AG09309 (cell line): ENCODE measurements at places on chromosomes 2 and 18.

- peak; percentile 14 for DNase-seq
Measured at GRCh38 chr2:75403991-75404428, 156.7 kb downstream of the EVA1A start.

- DNase-seq = no peak
Measured at GRCh38 chr2:178273787-178274360, 79.6 kb downstream of the OSBPL6 start.

- no peak for DNase-seq
Measured at GRCh38 chr18:77035380-77036187, 97.0 kb downstream of the MBP start.

- DNase-seq = no peak
Measured at GRCh38 chr18:41025666-41026065, 929.4 kb upstream of the PIK3C3 start.

GRCh38 chr2:129331638-129332037, 647.8 kb upstream of the RAB6C start:
- no peak for DNase-seq

DNA sequence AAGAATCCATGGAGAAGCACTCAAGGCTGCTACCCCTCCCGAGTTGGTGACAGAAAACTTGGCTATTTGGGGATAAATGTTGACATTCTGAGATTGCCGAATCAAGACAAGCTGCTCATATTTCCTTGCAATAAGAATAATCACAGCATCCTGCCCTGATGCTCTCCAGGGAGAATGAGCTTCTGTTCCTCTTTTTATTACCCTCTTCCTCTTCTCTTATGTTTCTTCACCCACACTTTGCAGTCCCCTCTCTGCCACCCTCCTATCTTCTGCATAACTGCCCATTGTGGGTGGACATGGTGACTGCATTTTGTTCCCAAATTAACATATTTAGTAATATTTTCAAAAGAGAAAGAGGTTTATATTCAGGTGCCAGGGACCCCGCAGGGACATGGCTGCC, 11.9 kb upstream of the MSGN1 start:
- DNase-seq = no peak

DNA sequence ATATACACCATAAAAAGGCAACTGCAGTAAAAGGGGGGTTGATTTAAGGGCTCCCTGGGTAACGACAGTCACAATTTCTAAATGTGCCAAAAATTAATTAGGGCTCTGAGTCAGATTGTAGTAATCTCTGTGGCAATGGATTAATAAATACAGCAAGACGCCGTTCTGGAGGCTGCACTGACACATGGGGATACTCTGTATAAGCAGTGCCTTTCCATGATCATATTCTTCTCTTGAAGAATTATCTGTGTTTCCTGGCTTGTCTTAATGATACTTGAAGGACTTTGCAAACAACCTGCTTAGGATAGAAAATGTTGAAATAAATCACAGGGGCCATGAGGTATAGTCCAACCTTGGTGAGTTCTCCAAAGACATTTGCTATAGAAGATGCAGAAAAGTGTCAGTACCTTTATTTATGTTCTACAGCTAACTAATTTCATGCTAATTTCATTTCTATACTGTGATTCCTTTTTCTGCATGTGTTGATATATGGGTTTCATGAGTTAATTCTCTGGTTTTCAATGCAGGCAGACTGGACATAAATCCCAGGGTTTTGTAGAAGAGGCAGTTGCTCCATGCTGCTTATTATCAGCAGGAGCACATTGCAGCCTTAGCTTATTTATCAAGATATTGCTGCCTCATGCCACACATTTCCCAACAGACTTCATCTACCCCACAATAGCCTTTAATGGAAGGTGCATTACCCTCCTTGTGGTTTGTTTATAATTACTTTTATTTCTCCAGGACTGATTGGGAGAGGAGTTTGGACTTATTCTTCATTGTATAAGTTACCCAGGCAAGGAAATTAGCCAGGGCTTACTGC, 54.8 kb downstream of the HNMT start:
- DNase-seq = no peak

DNA sequence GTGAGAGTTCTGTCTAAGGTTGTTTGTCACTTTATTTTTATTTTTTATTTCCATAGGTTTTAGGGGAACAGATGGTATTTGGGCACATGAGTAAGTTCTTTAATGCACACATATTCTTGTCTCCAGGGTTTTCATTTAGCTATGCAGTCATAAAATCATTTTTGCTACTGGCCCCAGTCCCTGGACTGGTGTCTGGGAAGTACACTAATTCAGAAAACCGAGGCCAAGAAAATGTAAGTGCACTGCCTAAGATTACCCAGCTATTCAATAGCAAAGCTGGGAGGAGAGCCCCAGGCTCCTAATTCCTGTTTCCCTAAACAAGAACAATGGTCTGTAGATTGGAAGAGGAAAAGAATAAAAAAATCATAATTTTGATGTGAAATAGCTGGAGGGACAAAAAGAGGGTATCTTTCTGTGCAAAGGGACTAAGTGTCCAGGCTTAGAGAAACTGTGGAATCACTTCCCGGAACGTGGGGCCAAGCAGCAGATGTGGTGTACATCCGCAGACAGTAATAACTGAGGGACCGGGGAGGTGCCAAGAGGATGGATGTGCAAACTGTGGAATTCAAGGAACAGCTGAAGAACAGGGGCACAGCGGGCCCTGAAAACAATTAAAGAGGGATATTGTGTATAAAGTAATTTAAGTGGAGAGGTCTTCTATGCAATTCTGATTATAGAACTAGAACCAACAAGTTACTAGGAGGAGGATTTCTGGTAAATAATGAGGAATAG, 236.3 kb downstream of the ACKR3 start:
- no peak for DNase-seq

GRCh38 chr2:64015898-64016297, 3.3 kb downstream of the VPS54 start:
- DNase-seq = no peak

- peak; percentile 60 for DNase-seq
Measured at GRCh38 chr18:48902023-48902855, 48.5 kb downstream of the SMAD7 start.

DNA sequence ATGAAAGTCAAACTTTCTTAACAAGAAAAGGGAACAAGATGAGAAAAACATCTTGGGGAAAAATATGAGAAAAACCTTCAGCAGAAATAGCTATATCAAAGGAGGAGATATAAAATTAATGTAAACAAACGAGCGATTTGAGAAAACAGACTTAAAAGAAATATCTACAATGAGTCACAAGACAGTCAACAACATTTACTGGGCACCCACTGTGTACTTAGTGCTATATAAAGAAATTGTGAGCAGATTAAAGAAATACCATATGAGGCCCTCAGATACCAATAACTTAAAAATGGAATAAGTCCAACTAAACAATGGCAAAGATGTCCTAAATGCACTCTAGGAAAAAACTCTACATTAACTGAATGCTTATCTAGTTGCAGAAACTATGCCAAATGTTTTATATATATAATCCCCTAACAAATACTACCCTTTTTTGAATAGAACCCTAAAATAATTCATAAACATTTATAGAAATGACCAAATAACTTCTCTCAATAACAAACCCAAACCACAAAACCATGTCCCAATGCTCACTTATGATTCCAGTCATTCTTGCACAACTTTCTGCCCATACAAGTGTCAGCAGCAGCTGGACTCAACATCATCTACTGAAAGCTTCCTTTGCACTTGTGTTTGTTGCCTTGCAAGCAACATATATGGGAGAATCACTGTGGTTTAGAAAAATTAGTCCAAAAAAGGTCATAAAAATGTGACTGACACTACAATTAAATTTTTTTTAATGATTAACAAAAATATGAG, 83.5 kb downstream of the COBLL1 start:
- DNase-seq = peak; percentile 62

DNA sequence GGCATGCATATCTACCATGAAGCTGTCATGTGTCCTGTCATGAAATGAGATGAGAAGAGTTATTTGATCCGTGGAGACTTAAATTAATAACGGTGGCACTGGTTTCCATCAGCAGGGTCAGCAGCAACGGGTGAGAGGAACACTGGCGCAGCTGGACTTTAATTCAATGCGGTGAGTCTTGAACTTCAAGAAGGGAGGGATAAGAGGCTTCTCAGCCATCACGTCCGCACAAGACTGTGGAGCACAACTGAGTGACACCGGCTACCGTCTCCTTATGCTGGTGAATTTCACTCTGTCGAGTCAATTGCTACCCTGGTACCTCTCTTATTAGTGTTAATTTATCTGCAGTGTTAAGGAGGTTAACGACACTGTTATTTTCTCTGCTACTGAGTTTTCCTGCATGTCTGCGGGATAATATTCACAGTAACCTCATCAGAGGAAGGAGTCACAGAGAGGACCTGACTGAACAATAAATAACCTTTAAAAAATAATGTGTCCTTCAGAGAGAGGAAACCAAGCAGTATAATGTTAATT, 236.8 kb downstream of the EPHA4 start:
- no peak for DNase-seq

- DNase-seq = peak; percentile 62
Measured at GRCh38 chr18:23053776-23054457, 81.4 kb upstream of the CABLES1 start.

DNA sequence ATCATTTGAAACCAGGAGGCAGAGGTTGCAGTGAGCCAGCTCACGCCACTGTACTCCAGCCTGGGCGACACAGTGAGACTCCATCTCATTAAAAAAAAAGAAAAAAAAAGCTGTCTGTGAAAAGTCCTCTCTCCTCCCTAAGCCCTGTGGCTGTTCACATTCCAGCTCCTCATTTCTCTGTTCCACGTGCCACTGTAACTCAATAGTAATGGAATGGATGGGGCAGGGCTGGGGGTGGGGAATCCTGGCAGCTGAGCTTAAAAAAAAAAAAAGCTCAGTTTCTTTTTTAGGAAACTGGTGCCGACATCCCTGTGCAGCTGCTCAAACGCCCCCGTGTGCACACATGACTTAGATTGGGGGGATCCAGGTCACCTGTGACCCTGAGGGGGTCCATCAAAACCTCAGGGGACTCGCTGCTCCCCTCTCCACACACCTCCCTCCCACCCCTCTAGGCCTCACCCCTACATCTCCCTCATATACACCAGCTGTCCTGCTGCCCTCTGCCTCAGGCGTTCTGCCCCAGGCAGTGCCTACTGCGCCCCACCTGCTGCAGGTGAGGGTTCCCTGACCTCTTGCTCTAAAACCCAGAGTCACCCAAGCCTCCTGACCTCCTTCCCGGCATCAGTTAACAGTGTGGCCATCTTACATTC, 255.4 kb downstream of the AGAP1 start:
- peak; percentile 33 for DNase-seq

- no peak for DNase-seq
Measured at GRCh38 chr2:86783615-86784339, 6.9 kb downstream of the CD8A start.
